Neuronal stem cell (in vitro differentiated cells): ENCODE measurements at places on chromosomes 4 and X.

DNA sequence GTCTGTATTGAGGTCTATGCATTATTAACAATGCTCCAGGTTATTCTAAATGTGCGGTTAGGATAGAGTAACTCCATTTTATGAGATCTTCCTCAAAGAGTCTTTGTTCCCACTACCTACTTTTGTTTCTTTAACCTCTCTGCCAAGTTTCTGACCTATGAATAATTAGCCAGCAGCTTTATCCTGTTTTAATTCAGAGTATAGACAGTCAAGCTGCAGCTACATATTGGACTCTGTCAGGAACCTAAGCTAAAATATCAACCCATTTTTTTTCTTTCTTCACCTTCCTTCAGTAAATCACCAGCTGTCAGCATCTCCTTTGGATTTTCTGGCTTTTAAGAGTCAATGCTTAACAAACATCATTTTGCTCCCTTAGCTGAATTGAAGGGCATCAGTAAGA, 72.3 kb downstream of the TMEM47 start:
- no peak overlapping the region for H3K27ac ChIP-seq
- H3K4me1 ChIP-seq = no peaks in the 10 kb centered on the region
- no peak overlapping the region for H3K4me3 ChIP-seq
- no peak for DNase-seq

- no peak for DNase-seq
- H3K4me1 ChIP-seq = no peaks in the 10 kb centered on the region
- no peak overlapping the region for H3K27ac ChIP-seq
- peaks cover 98% of the 10 kb centered on the region for H3K36me3 ChIP-seq
- H3K27me3 ChIP-seq = no peaks in the 10 kb centered on the region
Measured at GRCh38 chr4:94262163-94263016, 54.7 kb downstream of the SMARCAD1 start.

DNA sequence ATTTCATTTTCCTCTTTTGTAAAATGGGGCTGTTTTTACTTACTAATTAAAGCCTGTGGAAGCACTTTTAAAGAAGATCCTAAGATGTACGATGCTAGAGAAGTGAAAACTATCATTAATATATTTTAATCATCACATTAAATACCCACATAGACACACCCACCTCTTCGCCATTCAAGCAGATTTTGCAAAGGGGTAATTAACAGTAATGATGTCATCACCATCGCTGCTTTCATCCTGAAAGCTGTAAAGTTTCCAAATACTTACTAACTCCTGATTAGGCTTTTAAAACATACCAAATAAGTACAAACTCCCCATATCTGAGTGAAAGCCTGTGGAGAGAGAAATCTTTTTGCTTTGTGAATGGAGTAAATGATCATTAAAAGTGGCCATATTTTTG, 17.6 kb upstream of the NYX start:
- no peaks in the 10 kb centered on the region for H3K27me3 ChIP-seq
- no peaks in the 10 kb centered on the region for H3K36me3 ChIP-seq
- no peaks in the 10 kb centered on the region for H3K4me1 ChIP-seq
- H3K27ac ChIP-seq = no peak overlapping the region
- no peak overlapping the region for H3K4me3 ChIP-seq

- H3K27ac ChIP-seq = peak overlapping the region; percentile 50
- H3K4me1 ChIP-seq = no peaks in the 10 kb centered on the region
- peak; percentile 24 for DNase-seq
- H3K36me3 ChIP-seq = no peaks in the 10 kb centered on the region
- no peaks in the 10 kb centered on the region for H3K27me3 ChIP-seq
- H3K4me3 ChIP-seq = no peak overlapping the region
Measured at GRCh38 chr4:115973768-115974167, 860.3 kb upstream of the NDST4 start.

DNA sequence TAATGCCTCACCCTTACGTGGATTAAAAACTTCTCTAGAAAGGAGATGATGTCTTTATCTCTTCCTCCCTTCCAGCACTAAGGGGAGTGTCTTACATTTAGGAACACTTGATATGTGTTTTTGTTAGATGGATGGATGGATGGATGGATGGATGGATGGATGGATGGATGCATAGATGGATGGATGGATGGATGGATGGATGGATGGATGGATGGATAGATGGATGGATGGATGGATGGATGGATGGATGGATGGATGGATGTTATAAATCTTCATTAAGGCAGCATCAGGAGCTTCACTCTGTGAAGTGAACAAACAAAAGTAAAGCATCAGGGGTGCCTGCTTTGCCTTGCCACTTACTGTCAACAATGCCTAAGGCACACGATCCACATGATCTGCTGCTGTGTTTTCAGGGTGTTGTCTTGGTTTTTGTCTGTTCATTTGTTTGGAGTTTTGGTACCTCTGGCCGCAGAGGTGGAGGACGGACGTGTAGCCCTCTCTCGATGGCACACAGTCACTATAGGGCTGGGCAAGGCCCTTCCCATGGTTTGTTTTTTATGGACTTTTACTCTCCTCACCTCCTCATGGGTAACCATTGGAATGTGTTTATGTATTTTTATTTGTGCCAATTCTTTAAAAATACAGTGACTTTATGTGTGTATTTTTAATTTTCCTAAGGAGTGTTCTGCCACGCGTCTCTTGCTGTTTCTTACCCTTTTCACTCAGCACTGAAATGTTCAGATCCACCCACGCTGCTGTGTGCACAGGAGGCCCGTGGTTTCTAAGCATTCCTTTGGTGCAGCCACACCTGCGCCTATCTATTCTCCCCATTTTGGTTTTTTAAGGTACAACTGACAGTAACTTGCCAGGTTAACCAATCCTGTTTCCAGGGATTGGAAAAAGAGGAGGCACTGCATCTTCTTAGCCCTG, 91.8 kb upstream of the ENPP6 start:
- no peaks in the 10 kb centered on the region for H3K36me3 ChIP-seq
- no peaks in the 10 kb centered on the region for H3K27me3 ChIP-seq
- H3K4me3 ChIP-seq = no peak overlapping the region
- DNase-seq = no peak

GRCh38 chr4:75477201-75477600, 37.0 kb downstream of the RCHY1 start:
- no peaks in the 10 kb centered on the region for H3K4me1 ChIP-seq
- H3K4me3 ChIP-seq = no peak overlapping the region
- no peaks in the 10 kb centered on the region for H3K27me3 ChIP-seq
- DNase-seq = no peak
- H3K36me3 ChIP-seq = no peaks in the 10 kb centered on the region
- H3K27ac ChIP-seq = no peak overlapping the region

- H3K4me1 ChIP-seq = no peaks in the 10 kb centered on the region
- H3K36me3 ChIP-seq = no peaks in the 10 kb centered on the region
- no peak overlapping the region for H3K4me3 ChIP-seq
Measured at GRCh38 chr4:167119392-167119791, 114.9 kb downstream of the SPOCK3 start.

DNA sequence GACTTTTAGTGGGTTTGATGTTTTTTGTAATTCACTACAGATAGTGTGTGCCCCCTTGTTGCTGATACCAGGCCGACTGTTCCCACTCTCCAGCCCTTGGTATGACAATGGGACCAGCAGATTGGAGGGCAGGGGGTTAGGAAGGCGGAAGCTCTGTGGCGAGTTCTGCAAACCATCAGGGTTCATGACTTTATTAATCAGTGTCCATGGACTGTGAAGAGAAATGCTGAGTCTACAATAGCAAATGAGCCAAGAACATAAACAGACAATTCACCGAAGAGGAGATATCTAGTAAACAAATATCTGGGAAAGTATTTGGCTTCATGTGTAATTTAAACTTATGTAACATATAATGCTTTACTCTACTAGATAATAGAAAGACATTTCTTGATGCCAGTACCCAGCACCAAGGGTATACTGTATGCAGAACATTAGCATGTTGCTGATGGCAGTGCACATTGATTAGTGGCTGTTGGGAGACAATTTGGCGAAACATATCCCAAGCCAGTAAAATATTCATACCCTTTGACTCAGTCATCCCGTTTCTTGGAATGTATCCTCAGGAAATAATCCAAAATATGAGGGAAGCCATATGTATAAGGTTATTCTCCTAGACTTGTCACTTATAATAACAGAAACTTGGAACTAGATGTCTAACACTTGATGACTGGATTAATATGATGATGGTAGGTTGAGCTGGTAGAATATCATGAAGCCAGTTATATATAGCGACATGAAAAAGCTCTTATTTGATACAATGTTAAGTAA, 169.4 kb downstream of the PTTG2 start:
- no peaks in the 10 kb centered on the region for H3K27me3 ChIP-seq
- H3K4me1 ChIP-seq = peaks cover 23% of the 10 kb centered on the region
- H3K4me3 ChIP-seq = no peak overlapping the region
- H3K27ac ChIP-seq = no peak overlapping the region
- no peak for DNase-seq
- H3K36me3 ChIP-seq = peaks cover 39% of the 10 kb centered on the region

- H3K27me3 ChIP-seq = no peaks in the 10 kb centered on the region
- peaks cover 31% of the 10 kb centered on the region for H3K4me1 ChIP-seq
- no peaks in the 10 kb centered on the region for H3K36me3 ChIP-seq
- H3K27ac ChIP-seq = no peak overlapping the region
- DNase-seq = no peak
Measured at GRCh38 chr4:53118676-53119075, 247.2 kb downstream of the SCFD2 start.

DNA sequence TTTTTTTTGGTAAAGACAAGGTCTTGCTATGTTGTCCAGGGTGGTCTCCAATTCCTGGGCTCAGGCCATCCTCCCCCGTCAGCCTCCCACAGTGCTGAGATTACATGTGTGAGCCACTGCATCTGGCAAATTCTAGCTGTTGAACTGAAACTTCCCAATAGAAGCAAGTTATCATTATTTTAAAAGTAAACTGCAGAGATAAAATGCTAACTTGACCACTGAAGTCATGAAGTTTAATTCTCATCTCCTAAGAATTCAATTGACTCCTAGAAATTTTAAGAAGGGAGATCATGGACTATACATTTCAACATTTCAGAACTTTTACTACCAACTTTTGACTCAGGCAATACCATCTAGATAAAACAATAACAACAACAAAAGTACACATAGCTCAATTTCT, 11.7 kb upstream of the EXOSC9 start:
- H3K27me3 ChIP-seq = no peaks in the 10 kb centered on the region
- peaks cover 2% of the 10 kb centered on the region for H3K4me1 ChIP-seq
- H3K4me3 ChIP-seq = no peak overlapping the region
- no peak overlapping the region for H3K27ac ChIP-seq
- no peaks in the 10 kb centered on the region for H3K36me3 ChIP-seq
- DNase-seq = no peak

DNA sequence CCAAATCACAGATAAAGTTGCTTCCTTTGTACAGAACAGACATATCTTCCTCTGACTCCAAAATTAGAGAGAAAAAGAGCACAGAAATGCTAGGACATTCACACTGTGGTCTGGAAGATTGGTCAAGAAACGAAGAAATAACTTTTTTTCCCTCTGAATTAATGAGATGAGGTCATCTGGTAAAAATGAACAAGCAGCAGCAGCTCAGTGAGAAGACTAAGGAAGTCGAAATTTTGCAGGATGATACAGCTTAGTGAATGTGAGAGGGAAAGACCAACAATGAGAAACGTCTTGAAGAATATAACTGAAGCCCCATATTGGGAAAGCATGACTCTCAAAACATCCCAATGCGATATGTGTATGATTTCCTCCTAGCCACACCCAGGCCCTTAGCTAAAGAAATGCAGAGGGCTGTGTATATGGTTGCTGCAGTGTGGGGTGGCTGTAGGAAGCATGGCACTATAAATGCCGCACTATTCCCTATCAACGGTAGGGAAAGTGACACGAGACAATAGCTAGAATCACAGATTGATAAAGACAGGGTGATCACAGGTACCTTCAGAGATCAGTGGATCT, 208.6 kb downstream of the VEGFC start:
- no peaks in the 10 kb centered on the region for H3K27me3 ChIP-seq
- no peak overlapping the region for H3K4me3 ChIP-seq

GRCh38 chr4:26397086-26397485, 76.3 kb downstream of the RBPJ start:
- no peak overlapping the region for H3K4me3 ChIP-seq
- H3K27me3 ChIP-seq = no peaks in the 10 kb centered on the region
- H3K36me3 ChIP-seq = peaks cover 46% of the 10 kb centered on the region
- DNase-seq = no peak
- H3K27ac ChIP-seq = no peak overlapping the region
- H3K4me1 ChIP-seq = no peaks in the 10 kb centered on the region

GRCh38 chrX:22650691-22651090, 349.1 kb upstream of the DDX53 start:
- no peaks in the 10 kb centered on the region for H3K27me3 ChIP-seq
- DNase-seq = no peak
- H3K4me1 ChIP-seq = no peaks in the 10 kb centered on the region
- H3K36me3 ChIP-seq = no peaks in the 10 kb centered on the region
- H3K27ac ChIP-seq = no peak overlapping the region

GRCh38 chr4:15914736-15915135, 23.8 kb downstream of the FGFBP1 start:
- DNase-seq = no peak
- H3K27ac ChIP-seq = no peak overlapping the region
- no peaks in the 10 kb centered on the region for H3K36me3 ChIP-seq

DNA sequence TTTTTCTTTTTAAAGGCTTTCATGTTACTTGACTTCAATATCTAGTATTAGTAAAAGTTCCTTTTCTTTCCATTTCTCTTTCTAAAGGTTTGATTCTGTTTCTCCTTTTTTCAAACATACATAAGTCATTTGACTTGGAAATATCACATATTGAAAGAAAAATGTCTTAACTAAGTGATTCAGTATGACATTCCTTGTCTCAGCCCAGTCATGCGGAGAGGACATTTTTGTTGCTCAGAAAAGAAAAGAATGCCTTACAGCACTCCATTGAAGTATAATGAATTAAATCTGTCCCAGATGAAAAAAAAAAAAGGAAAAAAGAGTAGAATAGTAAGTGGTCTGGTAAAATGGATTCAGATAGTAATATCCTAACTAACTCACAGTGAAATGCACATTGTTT, 466.1 kb downstream of the ADGRL3 start:
- no peak overlapping the region for H3K27ac ChIP-seq
- no peaks in the 10 kb centered on the region for H3K27me3 ChIP-seq
- peaks cover 7% of the 10 kb centered on the region for H3K36me3 ChIP-seq
- H3K4me3 ChIP-seq = no peak overlapping the region

DNA sequence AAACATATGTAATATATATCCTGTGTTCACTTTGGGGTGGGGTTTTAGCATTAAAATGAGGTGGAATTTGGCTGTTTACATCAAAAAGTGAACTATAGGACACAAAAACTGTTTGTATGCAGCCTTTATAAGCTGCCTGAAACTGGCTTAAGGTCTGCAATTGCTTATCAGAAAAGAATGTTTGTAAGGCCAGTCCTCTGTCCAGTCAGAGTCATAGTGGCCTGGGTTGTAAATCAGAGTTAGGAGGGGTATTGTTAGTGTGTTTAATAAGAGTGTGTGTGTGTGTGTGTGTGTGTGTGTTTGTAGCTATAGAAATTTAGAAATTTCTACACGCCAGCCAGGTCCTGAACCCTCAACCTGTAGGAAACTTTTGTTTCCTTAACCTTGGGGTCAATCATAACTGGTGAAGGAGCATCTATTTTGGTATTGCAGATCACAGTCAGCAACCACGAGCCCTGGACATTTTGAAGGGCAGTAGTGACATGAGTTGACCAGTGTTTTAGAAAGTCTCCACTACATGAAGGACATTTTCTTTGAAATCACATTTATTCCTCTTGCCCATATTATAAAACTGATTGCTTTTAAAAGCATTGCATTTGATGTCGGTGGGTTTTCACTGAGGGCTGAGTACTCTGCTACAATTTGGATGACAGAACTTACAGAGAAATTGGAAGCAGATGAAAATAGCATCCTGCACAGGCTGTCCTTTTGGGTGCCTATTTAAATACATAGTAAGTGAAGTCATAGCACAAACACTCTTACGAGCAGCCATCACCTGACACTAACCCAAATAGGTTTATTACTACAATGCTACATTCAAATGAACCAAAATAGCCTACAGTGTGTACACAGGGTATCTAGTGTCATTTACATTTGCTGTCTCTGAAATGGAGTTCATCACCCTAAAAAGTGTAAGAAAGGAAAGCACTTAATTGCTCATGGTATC, 11.2 kb upstream of the TMEM154 start:
- H3K4me3 ChIP-seq = no peak overlapping the region
- no peaks in the 10 kb centered on the region for H3K4me1 ChIP-seq
- H3K36me3 ChIP-seq = no peaks in the 10 kb centered on the region
- H3K27ac ChIP-seq = no peak overlapping the region
